ENCODE measurements at places on chromosomes 11 and 22.

DNA sequence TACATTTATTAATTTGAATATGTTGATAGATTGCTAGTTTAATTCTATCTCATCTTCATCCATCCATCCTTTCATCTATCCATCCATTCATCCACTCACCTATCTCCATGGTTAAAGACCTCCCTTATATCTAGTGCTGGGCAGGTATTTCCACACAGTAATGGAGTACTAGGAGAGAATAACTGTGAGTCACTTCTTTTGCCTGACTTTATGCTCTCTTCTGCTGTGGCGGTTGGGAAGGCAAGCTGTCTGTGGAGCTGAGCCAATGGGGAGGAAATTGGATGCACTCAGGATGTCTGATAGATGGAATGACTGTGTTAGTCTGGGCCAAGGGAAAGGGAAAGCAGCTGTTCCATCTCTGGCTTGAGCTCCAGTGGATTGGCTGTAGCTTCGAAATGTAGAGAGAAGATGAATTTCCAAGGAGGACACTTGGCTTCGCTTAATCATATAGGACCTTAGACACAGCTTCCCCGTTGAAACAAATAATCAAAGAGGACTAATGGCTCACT is 60.3 kb downstream of the NELL1 start:
- DNase-seq: no peak

GRCh38 chr22:18101536-18101935 is 9.1 kb upstream of the TUBA8 start:
- no peak for DNase-seq

- DNase-seq: no peak
Measured at GRCh38 chr11:4932751-4933150, 8.6 kb upstream of the OR51G1 start.

DNA sequence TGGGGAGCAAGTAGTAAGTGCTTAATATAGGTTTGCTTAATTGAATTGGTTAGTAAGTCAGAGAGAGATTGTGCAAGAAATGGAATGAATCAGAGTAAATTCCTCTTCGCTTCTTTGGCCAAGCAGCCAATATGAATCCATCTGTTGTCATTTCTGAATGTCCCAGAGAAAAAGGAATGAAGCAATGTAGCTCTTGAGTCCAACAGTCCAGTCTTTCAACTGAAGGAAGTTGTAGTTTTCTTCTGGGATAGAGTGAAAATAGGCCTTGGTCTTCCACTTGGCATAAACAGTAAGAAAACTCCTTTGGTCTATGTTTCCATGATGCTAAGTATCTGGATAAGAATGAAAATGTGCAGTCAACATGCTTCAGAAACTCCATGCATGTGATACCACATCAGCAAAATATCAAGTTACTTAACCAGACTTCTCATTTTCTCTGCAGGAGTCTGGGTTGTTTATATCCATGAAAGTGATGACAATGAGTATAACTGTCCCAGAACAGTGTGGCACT is 1.8 kb upstream of the FIBIN start:
- DNase-seq: no peak

DNA sequence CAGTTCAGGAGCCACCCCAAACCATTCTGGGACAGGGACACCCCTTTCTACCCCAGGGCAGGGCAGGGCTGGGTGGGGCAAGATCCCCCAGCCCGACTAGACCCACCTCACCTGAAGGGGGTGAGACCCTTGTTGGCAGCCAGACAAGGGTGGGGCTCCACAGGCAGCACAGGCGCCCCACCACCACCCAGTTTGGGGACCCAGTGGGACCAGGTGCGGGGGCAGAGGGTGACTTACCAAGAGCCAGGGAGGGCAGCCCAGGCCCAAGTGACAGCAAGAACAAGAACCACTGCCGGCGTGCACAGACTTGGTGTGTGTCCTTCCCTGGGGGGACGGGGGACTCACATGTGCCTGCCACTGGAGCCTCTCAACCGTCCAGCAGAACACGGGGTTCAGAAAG is 2.2 kb downstream of the ADM2 start:
- DNase-seq: no peak
